ENCODE measurements at places on chromosomes 6 and 20. TPM values are rescaled to one million over a fixed set of nuclear protein-coding genes. Genes with fewer than 3 reads are reported as not detected.

DNA sequence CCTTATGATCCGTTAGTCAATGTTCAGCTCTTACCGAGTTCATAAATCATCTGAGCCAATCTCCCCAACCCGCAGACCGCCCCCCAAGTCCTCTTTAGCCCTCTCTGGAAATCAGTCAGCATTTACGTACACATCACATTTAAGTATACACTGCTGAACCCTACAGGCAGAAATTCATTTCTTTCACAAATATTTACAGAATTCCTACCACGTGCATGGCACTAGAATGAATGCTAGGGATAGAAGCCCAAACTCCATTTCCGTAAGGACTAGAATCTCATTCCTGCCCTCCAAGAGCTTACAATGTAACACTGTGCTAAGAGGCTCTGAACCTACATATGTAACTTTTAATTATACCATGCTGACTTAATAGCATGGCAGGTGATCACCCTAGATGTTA lies 1.8 kb downstream of the OSER1 start:
- no peaks in the 10 kb centered on the region for H3K27me3 ChIP-seq
- peaks cover 28% of the 10 kb centered on the region for H3K36me3 ChIP-seq
- H3K27ac ChIP-seq: peak overlapping the region; percentile 81
- DNase-seq: no peak
- H3K4me3 ChIP-seq: peak overlapping the region; percentile 89
- peaks cover 52% of the 10 kb centered on the region for H3K4me1 ChIP-seq

DNA sequence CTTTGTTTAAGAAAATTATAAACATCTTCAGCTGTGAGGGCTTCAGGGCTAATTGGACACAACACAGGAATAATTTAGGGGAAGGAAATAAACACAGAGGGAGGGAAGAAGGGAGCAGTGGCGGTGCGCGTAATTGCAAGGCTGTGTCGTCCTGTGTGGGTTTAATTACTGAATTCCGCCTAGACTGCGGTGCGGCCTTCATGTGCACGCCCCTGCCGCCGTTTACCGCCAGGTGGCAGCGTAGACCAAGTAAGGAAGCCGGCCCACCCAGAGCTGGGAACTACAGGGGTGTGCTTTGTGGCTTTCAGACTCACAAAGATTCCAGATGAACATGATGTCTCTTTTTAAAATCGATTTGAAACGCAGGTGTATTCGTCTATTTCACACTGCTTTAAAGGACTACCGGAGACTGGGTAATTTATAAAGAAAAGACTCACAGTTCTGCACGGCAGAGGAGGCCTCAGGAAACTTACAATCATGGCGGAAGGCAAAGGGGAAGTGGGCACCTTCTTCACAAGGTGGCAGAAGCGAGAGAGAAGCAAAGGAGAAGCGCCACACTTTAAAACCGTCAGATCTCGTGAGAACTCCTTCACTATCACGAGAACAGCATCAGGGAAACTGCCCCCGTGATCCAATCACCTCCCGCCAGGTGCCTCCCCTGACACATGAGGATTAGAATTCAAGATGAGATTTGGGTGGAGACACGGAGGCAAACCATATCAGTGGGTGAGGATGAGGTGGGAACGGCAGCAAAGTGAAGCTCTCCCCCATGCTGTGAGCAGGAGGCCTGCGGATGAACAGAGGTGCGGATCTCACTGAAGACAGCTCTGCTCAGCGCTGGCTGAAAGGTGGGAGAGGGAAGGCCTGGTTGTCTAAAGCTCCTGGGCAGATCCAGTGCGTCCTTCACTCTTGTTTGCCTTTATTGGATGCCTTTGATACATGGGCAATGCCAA lies 222.0 kb upstream of the PDE10A start:
- no peaks in the 10 kb centered on the region for H3K36me3 ChIP-seq
- no peaks in the 10 kb centered on the region for H3K27me3 ChIP-seq
- no peak overlapping the region for H3K27ac ChIP-seq
- H3K4me1 ChIP-seq: 0 out of 2 replicates have a peak, but pooled peaks cover 4% of the 10 kb centered on the region
- DNase-seq: peak; percentile 79

GRCh38 chr20:25632940-25633790 lies 9.4 kb upstream of the NANP start:
- H3K4me1 ChIP-seq: peaks cover 5% of the 10 kb centered on the region
- H3K4me3 ChIP-seq: no peak overlapping the region

GRCh38 chr6:168035098-168035660 lies 37.7 kb downstream of the KIF25 start:
- H3K27ac ChIP-seq: peak overlapping the region; percentile 61
- peak; percentile 80 for DNase-seq
- peak overlapping the region; percentile 19 for H3K4me3 ChIP-seq

GRCh38 chr6:138637822-138638221 lies 135.7 kb upstream of the CCDC28A start:
- H3K4me3 ChIP-seq: no peak overlapping the region
- H3K27me3 ChIP-seq: no peaks in the 10 kb centered on the region
- no peaks in the 10 kb centered on the region for H3K4me1 ChIP-seq
- no peak overlapping the region for H3K27ac ChIP-seq
- DNase-seq: no peak

The KCNK16 gene
- not detected for total RNA-seq

All from SJSA1 (cell line).